Activated T-cell treated with anti-CD3 and anti-CD28 coated beads for 1 hour (primary cell): ENCODE measurements at places on chromosomes 4 and X.

- no peak for DNase-seq
Observed at GRCh38 chr4:55807556-55807955, 12.0 kb upstream of the EXOC1L start.

- no peak for DNase-seq
Observed at GRCh38 chrX:57329008-57329407, 42.5 kb downstream of the FAAH2 start.

DNA sequence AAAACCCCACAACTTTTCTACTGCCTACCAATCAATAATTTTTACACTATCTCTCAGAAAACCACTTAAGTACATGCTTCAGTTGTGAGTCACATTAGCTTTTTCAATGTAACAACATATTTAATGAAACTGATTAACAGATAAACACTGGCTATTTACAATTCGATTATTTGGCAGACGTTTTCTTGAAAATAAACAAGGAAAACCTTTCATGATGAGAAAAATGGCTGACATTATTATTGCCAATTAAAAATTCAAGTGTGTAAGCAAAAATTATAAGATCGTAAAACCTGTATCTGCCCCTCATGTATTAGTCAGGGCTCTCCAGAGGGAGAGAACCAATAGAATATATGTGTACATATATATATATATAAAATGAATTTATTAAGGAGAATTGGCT is 1555.5 kb upstream of the IGFBP7 start:
- no peak for DNase-seq

- DNase-seq: no peak
Observed at GRCh38 chrX:45758738-45759397, 558.2 kb upstream of the DIPK2B start.

DNA sequence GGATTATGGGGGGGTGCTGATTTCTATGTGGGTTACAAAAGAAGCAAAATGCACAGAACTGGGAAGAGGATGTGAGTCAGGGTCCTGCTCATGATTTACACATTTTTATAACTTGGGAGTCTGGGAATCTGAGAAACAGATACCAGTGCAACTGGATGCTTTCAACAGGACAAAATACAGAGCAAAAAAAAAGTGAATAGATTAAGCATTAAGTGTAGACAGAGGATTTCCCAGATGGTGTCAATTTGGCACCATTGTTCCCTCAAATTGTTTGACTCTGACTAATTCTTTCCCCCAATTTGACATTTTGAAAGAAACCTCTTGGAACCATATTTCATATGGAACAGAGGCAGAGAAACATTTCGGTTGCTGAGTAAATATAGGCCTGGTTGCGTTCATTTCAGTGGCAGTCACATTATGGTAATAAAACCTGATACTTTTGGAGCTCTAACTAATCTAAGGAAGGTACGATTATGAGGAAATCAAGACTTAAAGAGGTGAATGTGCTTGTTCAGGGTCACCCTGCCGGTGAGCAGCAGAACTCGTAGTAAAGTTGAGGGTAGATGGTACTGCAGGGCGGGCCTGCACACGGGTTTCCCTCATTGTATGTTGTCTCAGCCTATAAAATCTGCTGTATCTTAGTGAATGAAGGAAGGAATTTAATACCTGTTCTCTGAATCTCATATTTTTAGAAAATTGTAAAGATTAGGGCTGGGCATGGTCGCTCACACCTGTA is 18.7 kb upstream of the CDKL5 start:
- DNase-seq: no peak

DNA sequence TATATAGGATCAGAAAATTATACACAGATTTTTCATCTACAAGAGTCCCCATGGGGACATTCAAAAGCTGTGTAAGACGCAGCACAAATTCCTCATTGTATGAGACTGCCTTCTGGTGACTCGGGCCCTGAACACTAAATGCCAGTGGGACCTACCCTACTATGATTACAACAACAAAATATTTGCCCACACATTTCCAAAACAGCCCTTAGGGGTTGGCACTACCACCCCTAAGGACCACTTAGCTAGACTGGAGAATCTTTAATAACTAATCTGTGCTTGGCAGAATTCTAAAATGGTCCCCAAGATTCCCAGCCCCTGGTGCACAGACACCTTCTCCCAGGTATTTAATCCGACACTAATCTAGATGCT is 29.1 kb downstream of the UCHL1 start:
- DNase-seq: no peak

DNA sequence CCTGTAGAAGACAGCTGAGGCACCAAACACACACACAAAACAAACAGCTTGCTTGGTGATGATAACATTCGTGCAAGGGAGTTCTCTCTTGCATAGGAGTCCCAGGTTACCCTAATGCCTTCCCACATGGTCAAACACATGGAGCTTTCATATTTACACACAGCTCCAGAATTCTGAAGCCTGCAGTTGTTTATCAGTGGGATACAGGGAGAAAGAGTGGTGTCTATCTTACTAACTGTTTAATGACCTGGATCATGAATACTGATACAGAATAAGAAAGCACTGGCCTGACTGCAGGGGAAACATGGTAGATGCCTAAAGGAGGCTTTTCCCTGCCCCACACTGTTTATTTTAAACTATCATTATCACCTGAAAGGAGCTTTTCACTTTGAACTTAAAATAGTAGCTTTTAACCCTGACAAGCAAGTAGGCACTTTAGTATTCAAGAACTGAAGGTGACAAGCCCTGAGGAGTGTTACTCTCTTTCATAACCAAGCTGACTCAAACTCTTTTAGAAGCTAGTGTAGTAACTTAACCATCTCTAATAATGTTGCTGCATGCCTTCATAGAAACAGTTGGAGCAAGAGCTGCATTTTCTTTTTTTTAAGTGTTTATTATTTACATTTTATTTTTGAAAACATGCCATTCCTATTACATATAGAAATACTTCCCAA is 15.6 kb downstream of the TET2 start:
- DNase-seq: no peak

GRCh38 chr4:169361756-169362155 is 91.0 kb upstream of the SH3RF1 start:
- no peak for DNase-seq

GRCh38 chrX:45773572-45773971 is 572.9 kb upstream of the DIPK2B start:
- DNase-seq: no peak

- no peak for DNase-seq
Observed at GRCh38 chr4:94827481-94828110, 69.8 kb downstream of the BMPR1B start.

- DNase-seq: no peak
Observed at GRCh38 chr4:94304365-94304971, 38.2 kb downstream of the HPGDS start.

DNA sequence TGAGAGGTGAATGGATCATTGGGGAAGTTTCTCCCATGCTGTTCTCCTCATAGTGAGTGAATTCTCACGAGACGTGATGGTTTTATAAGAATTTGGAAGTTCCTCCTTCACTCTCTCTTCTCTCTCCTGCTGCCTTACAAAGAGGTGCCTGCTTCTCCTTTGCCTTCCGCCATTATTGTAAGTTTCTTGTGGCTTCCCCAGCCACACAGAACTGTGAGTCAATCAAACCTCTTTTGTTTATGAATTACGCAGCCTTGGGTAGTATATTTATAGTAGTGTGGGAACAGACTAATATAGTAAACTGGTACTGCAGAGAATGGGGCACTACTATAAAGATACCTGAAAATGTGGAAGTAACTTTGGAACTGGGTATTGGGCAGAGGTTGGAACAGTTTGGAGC is 7.8 kb upstream of the CTAG2 start:
- DNase-seq: no peak

DNA sequence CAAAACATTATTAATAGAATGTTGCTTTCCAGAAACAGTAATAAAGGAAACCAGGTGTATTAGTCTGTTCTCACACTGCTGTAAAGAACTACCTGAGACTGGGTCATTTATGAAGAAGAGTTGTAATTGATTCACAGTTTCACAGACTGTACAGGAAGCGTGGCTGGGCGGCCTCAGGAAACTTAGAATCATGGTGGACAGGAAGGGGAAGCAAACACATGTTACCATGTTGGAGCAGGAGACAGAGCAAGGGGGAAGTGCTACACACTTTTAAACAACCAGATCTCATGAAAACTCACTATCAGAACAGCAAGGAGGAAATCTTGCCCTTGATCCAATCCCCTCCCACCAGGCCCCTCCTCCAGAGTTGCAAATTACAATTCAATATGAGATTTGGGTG is 815.8 kb downstream of the TRIML1 start:
- DNase-seq: no peak

- no peak for DNase-seq
Observed at GRCh38 chr4:130361616-130362015, 1265.7 kb downstream of the C4orf33 start.

GRCh38 chrX:103338663-103339062 is 8.6 kb downstream of the TCEAL7 start:
- DNase-seq: no peak

DNA sequence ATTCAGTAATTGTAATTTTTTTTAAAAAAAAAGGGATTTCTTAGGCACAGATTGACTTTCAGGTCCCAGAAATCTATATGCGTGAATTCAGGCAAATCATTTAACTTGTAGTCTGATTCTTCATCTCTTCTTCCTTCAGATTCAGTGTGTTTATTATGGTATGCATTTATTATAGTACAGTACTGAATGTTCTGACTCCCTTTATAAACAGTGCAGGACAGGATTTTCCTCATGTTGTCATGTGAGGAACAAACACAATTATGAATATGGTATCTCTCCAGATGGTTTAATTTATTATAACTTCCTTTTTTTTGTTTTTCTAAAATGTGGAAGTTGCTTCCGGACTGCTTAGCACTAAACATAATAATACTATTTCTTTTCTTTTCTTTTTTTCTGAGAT is 54.2 kb downstream of the RPS3A start:
- DNase-seq: no peak

DNA sequence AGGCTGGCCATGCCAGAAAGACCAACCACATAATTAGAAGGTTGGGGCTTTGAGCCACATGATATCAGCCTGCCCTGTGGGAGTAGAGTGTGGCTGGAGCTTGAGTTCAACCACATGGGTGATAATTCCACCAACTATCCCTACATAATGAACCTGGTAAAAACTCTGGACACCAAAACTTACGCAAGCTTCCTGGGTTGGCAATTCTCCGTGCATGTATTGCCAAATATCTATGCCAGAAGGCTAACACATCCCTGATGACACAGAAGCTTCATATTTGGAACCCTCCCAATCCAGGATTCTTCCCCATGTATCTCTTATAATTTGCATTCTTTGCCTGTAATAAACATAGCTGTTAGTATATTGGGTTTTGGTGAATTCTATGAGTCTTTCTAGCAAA is 68.2 kb downstream of the FUNDC1 start:
- no peak for DNase-seq

- no peak for DNase-seq
Observed at GRCh38 chrX:24243188-24243587, 70.7 kb downstream of the SUPT20HL2 start.

DNA sequence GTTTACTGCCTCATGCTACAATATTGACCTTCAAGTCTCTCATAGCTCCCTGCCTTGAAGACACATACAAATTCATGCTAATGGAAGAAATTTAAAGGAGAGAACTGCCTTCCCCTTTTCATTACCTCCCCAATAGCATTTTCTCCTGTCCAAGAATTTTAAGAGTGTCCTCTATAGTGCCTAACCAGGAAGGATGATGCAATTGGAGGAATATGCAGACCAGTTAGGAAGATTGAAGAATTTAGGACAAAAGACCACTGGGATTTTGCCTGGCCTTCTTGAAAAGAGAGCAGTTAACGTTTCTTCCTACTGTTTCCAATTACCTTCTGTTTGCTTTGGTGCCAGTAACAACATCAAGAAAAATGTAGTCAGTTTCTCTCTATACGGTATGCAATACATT is 443.9 kb downstream of the INPP4B start:
- no peak for DNase-seq

DNA sequence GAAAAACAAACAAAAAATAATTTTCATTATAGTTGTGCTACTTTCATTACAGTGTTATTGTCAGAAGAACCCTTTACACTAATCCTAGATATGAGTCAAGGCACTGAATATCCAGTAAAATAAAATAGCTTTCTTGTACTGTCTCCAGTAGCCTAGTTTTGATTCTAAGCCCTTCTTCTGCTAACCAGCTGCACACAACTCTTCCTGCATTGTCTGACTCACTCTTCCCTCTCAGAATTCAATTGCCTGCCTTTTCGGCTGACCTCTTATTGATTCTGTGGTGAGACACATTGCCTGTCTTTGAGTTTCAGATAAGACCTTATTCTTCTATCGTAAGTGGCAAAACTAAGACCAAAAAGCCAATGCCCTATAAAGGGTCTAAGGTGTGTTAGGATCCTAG is 26.7 kb upstream of the PCDH18 start:
- no peak for DNase-seq

DNA sequence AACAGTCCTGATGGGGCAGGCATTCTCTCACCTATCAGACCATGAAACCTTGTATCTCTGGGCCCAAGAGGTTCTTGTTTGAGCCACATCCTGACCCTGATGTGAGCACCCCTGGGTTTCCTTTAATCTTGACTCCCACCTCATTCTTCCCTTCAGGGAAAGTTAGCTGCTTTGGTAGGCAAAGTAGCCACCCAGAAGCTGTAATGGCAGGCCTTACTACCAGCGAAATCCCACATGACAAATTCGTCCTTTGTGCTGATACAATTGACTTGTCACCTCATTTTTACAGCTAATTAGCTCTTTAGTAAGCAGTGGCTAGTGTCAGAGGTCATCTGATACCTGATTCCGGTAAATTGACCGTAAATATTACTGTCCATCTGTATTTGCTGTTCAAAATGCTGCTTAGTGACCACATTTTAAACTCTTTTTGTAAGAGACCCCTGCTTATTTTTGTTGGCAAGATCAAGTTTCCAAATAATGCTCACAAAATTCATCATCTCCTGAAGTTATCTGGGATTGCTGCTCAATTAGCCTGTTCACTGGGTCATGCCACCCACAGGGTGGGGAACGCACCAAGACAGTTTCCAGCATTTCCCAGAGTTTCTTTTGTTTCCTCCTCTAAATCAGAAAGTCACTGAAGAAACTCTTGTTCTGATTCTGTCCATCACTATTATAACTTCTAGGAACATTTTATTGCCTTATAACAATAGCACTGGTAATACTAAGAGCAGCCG is 329.7 kb downstream of the GPAT3 start:
- DNase-seq: no peak

DNA sequence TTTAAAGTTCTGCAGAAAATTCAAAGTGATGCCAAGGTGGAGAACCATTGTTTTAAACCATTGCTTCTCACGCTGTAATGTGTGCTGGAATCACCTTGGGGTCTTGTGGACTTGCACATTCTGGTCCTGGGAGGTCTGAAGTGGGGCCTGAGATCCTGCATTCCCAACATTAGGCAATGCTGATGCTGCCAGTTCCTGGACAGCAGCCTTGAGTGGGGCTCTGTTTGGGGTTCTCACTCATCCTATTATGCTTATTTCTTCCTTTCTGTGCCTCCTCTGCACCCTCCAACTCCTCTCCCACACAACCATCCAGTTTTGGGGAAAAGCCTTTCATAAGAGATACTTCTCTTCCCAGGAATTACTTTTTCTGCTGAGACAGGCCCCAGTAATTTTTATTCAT is 44.2 kb upstream of the RASSF6 start:
- no peak for DNase-seq
